CD4-positive, CD25-positive, alpha-beta regulatory T cell (primary cell): ENCODE measurements at places on chromosomes 1 and 21. TPM values are rescaled to one million over a fixed set of nuclear protein-coding genes. Genes with fewer than 3 reads are reported as not detected.
A peak's percentile ranks its signal among the peaks of the same experiment; 100 is the strongest.

Gene KRTAP24-1
- not detected for total RNA-seq

Gene LRRC71
- total RNA-seq = not detected

Gene NTMT2
- total RNA-seq = not detected

DNA sequence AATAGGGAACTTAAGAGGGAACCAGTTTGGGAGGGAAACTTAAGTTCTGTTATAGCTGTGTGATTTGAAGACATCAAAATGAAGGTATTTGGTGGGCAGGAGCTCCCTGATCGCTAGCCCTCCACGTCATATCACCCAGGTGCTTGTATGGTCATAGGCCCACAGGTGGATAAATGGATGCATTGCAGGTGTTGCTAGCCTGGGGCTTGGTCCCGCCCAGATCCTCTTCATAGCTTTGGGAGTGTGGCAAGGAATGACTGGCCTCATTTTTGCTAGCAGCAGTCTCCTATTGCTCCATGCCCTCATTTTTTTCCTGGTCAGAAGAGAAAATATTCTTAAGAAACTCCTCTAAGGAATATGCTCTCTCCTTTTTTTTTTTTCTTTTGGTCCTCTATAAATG is 11.3 kb downstream of the GNPAT start:
- DNase-seq = no peak

DNA sequence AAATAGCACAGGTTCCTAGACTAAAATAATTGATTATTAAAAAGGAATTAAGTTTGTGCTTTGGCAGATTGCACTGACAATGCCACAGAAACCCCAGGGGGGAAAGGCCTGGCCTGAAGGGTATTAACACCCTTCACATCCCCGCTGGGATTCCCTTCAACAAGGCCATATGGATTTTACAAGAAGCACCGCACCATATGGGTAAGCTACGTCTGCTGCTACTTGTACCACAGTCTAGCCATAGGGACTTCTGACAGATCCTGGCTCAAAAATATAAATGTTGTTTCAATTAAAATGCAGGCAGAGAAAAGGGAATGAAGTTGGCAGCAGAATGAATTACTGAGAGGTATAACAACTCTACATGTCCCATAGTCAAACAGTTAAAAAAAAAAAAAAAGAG is 101.0 kb downstream of the DENND1B start:
- no peak for DNase-seq

DNA sequence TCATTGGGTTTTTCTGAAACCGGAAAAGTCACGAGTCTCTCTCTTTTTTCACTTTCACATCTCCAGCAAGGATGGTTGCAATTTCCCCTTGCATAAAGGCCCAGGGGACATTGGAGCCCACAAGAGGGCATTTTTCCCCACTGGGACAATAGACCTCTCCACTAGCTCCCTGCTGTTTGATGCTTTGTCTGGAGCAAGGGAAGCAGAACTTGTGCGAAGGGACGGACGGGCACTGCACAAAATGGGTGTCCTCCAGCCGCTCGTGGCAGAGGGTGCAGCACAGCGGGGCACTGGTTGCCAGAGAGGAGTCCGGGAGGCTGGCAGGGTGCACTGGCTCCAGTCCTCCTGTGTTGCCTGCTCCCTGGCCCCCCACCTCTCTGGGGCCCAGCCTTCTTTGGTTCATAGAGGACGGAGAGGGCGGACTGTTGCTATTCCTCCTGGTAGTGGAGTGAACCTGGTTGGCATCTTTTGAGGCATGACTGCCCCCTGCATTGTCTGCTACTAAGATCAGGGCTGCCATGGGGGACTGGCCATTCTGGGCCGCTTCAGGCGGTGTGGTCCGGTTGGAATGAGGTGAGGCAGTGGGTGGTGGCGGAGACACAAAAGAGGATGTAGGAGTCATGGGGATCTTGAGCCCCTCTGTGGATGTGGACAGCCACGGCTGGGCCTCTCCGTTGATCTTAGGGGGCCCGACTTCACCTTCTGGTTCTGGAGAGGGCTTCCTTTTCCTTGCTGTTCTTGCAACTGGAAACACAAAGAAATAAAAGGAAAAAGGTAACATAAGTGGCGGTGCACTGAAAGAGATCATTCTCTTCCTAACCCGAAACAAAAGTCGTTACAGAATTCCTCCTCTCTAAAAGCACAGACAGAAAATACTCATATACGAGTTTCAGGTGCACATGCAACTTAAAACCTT is 2.6 kb downstream of the IRF2BP2 start:
- peak; percentile 46 for DNase-seq

- DNase-seq = no peak
These were observed 29.5 kb upstream of the CLCA4 start for GRCh38 chr1:86517336-86517735.

GRCh38 chr1:66315671-66316070 is 218.3 kb upstream of the SGIP1 start:
- DNase-seq = no peak

DNA sequence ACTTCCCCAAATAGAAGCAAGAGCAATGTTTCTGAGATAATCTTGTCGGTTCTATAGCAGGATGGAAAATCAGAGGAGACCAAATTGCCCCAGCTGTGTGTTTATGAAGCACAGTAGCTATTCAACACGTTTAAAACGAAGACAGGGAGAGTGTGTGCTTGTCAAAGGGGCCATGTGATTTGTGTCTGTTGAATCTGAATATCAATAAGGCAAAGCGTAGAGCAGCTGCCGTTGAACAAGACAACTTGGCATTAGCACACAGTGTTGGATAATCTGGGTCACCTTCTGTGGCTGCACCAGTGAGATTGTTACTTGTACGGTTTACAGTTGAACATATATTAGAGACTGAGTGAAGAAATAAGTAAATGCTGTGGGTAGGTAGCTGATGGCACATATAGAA is 1.0 kb downstream of the CRB1 start:
- no peak for DNase-seq

DNA sequence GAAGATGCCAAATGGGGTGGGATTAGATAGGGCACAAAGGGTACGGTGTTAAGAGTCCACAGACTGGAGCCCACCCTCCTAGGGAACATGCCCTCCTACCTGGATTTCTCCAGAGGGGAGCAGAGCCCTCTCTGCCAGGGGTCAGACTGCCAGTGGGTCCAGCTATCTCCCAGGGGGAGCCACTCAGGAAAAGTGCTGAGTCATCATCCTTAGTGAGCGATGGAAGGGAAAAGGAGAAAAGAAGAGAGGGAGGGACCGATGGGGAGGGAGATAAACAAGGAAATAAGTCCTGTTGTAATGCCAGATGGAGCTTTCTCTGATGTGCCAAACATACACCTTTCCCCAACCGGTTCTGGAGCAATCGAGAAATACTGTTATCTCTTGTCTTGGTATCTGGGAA is 30.4 kb upstream of the CYP4B1 start:
- no peak for DNase-seq

Gene TRIM17
- 0.30 TPM for total RNA-seq

Gene NMNAT2
- total RNA-seq = not detected

Gene JMJD4
- 9.7 TPM for total RNA-seq

Gene VAV3
- total RNA-seq = 21.5 TPM

- no peak for DNase-seq
These were observed 545.2 kb upstream of the CAMK1G start for GRCh38 chr1:209038316-209038715.

GRCh38 chr21:35163411-35163810 is 114.3 kb upstream of the RUNX1 start:
- DNase-seq = no peak

Gene CFHR3
- not detected for total RNA-seq

Gene WLS
- total RNA-seq = not detected

Gene GBP2
- 233 TPM for total RNA-seq

- DNase-seq = no peak
These were observed 2.7 kb downstream of the POU2F1 start for GRCh38 chr1:167223144-167224103.

DNA sequence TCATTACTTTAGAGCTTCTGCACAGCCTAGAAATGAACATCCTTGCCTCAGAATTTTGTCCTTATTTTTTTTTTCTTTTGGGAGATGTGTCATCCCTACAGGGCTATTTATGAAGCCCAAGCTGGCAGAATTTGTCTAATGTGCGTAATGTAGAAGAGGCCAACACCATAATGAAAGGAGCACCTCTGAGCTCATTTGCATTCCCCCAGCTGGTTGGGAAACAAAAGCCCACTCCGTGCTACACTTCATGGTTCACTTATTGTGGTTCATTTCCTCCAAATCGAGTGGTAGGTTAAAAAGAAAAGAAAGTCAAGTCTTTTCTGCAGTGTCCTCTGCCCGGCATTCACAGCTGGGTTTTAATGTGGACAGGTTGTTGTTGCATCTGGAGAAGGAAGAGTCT is 73.5 kb downstream of the KAZN start:
- DNase-seq = no peak

- no peak for DNase-seq
These were observed 119.8 kb upstream of the BACE2 start for GRCh38 chr21:41048145-41048544.

DNA sequence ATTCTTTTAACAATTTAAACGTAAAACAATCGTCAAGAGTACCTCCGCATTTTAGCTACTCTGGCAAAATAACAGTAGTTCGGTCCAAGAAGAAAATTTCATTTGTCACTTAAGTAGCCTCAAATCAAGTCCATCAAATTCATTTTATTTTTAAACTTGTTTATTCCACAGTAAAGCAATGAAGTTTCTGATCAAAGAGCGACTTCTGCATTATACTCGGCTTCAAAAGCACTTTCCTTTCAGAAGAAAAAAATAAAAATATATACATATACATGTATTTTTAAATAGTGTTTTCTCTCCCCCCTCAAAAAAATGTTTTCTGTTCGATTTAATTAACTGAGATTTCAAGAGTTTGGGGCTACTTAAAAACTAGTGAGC is 115.0 kb downstream of the RERE start:
- no peak for DNase-seq

GRCh38 chr1:231417513-231417912 is 4.6 kb downstream of the EGLN1 start:
- DNase-seq = no peak

Gene HFM1
- total RNA-seq = not detected

Gene PLPPR5
- not detected for total RNA-seq

Gene JAM2
- total RNA-seq = not detected

- peak; percentile 16 for DNase-seq
These were observed 241.0 kb downstream of the KCNJ6 start for GRCh38 chr21:37675202-37675801.

DNA sequence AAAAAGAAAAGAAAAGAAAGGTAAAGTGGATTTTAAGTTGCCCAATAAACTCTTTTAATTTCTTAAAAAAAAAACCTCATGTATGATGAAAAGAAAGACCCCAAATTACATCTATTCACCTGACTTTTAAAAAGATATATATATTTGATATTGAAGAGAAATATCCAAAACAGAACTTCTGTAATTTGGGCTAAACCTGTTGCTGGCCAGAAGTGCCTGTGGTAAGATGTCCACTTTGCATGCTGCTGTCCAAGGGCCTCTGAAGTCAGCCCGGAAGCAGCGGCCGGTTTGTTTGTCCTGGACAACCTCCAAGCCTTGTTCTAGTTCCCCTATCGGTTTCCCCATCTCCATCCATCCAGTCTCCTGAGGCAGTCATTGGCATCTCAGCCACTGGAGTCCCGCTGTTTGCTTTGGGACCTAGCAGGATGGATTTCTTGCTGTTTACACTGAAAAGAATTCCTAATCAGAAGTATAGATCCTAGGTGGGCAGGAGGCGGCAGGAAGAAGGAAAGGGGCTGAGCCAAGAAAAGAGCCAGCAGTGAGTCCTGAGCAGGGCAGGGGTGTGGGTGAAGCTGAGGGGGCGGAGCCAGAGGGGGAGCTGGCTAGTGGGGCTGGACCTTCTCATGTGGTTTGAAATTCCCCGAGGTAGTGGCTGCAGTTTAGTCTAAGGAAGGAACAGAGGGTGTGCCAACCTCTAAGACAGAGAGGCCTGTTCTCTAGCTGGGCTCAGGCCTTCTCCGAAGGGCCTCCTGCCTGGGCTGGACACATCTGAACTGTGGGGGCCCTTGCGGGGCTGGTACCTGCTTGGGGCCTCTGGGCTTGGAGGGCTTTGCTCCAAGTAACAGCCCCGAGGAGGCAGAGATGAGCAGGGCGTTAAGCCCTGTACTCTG is 3.3 kb downstream of the NCMAP start:
- no peak for DNase-seq

Gene ABCA4
- total RNA-seq = not detected

DNA sequence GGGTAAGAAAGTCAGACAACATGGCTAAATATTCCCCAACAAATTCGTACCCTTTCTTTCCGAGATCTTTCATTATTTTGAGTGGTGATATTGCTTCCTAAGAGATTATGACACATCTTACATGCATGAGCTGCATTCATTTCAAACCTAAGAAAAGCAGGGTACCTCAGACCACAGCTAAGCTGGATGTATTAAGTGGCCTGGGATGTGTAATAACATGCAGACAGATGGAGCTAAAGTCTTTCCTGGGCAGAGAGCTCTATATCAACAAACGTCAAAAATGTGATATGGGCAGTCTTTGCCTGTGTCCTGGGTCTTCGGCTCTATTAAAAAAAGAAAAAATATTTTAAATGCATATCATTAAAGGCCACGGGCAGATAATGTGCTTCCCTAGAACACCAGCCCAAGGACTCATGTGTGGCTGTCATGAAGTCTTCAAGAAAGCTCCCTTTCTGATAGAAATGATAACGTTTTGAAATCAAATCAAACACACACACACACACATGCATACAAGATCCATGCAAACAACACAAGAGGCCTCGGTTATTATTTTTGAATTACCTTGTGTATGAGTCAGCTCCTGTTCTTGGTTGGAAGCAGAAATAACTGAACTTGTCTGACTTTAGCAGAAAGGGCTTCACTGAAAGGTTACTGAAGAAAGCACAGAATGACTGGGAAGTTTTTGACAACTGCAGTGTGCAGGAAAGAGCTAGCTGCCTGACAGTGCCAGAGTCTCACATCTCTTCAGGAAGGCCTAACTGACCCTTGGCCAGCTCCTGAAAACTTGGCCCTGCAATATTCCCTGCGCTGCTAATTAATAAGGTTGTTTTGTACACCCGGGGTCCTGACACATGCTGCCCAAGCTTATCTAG is 231.2 kb downstream of the DSCAM start:
- no peak for DNase-seq

Gene OR14K1
- not detected for total RNA-seq

Gene KLF17
- total RNA-seq = not detected

Gene ELOVL1
- 37.1 TPM for total RNA-seq

GRCh38 chr1:78620666-78621065 is 418 bp downstream of the IFI44L start:
- no peak for DNase-seq
